ENCODE measurements at places on chromosomes 12 and 14.
A peak's percentile ranks its signal among the peaks of the same experiment; 100 is the strongest.

- DNase-seq = peak; percentile 87
Observed at GRCh38 chr12:2959505-2960389, 550 bp downstream of the TEAD4 start.

- DNase-seq = peak; percentile 52
Observed at GRCh38 chr12:1773937-1774655, 46.3 kb upstream of the LRTM2 start.

- no peak for DNase-seq
Observed at GRCh38 chr12:17609153-17609552, 480.8 kb downstream of the RERGL start.

DNA sequence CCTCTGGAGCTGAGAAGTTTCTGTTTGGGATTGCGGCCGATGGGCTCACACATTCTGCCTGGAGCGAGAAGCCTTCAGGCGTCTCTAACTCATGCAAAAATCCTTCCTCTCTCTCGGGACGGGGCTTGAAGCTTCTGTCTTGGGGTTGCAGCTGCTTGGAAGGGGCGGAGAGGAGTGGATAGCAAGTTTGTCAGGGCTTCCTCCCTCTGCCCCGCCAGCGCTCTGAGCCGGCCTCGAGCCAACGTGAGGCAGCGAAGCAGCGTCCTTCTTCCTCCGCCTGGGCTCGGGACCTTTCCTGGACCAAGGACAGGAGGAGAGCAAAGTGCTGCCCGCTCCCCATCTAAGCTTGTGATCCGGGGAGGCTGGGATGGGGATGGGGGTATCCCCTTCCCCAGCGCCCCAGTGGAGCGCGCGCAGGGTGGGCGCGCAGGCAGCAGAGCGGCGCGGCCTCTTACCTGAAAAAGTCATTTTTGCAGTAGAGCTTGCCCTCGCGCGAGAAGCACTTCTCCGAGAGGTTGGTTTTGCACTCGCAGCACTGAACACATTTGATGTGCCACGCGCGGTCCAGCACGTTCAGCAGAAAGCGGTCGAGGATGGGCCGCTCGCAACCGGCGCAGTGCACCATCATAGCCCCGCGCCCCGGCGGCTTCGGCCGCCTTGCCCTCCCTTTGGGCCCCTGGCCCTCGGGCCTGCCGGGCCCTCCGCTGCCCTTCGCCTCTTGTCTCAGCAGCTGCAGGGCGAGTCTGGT is 626 bp downstream of the LHX5 start:
- no peak for DNase-seq
